H7 (cell line): ENCODE measurements at places on chromosomes 3 and 15.

GRCh38 chr3:10466186-10466585, 39.2 kb downstream of the ATP2B2 start:
- no peak for DNase-seq

- DNase-seq, result no peak
These were observed 33.6 kb downstream of the ZNF280D start for GRCh38 chr15:56699743-56700142.

DNA sequence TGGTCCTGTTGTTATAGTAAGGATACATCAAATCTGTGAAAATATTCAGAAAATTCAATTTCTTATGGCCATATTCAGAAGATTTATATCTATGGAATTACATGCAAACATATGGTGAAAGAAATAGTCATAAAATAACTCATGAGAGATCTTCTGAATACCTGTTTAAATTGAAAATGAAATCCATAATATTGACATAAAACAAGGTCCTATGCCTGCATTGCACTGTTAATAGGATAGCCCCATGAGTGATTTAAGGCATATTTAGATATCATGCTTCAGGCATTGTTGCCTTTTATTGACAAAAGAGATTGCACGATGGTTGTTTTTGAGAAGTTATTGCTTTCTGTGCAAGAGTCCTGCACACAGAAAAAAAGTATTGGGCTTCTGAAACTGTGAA, 591.7 kb upstream of the ZNF717 start:
- no peak for DNase-seq

DNA sequence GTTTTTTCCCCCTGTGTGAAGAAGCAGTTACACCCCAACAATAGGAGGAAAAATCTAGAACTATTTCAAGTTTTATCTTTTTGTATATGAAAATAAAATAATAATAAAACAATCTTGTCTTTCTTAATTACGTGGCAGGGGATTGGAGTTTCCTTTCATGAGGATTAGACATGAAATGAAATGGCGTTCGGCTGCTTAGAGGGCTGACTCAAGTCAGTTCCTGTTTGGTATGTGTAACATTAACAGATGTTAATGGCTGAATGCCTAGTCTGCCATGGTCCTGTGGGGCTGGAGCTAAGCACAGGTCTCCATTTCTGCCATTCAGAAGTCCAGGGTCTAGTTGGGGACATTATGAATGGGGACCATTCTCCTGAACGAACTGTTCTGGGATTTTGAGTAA, 3.1 kb upstream of the EXOG start:
- DNase-seq, result no peak

- no peak for DNase-seq
These were observed 19.8 kb upstream of the AGBL1 start for GRCh38 chr15:86059851-86060250.

DNA sequence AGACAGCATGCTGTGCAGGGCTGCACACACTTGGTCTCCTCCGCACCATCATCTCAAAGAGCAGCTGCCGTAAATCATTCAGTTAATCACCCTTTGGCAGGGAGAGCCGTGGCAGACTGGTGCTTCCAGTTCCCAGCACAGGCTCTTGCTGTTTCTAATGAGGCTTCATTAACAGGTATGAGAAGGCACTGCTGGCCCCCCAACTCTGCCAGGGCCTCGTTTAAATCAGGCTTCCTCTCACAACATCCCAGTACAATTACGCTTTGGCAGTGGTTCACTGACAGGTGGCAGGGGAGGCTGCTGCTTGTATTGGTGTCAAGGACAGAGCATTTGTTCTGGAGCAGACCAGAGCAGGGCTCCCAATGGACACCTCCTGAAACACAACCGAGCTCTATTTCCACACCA, 77.1 kb downstream of the BFSP2 start:
- no peak for DNase-seq

- DNase-seq, result no peak
These were observed 44.6 kb downstream of the RFX7 start for GRCh38 chr15:56199038-56199437.

- peak; percentile 18 for DNase-seq
These were observed 24.8 kb upstream of the CMTM7 start for GRCh38 chr3:32366638-32367397.

GRCh38 chr15:40367686-40368611, 9.9 kb downstream of the DISP2 start:
- DNase-seq, result peak; percentile 98

- DNase-seq, result no peak
These were observed 285.5 kb upstream of the ICE2 start for GRCh38 chr15:60764408-60764963.

DNA sequence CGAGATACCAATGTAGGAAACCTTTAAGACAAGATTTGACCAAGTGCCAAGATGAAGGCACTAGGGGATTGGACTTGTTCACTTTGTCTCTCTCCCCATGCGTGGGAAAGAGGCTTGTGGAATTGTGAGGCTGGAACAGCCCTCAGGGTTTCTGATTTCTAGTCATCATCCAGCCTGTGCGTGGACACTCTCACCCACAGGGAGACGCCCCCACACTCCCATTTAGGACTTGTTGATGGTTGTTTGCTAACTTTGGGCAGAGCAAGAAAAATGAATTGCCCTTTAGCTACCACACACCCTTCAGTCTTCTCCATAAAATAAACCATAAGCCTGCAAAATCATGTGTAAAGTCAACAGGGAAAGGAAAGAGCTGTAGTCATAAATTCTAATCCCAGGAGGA, 18.4 kb downstream of the ACKR2 start:
- no peak for DNase-seq

- no peak for DNase-seq
These were observed 8.6 kb downstream of the GABRA5 start for GRCh38 chr15:26875476-26875850.

DNA sequence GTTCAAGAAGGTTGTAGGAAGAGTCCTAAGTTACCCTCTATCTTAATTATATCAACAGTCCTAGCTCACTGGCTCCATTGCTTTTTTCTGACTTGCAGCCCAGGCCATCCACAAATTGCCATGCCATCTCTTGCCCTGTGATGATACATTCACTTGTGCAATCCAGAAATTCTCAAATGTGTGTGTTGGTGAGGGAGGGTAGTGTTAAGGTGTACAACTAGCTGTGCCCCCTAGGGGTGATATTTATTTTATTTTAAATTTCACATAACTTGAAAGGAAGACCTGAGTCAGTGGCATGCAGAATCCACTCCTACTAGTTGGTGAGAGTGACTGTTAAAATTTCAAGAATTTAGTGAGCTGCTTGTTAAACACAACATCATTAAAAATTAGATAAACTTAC, 156.1 kb upstream of the ANKRD28 start:
- no peak for DNase-seq

DNA sequence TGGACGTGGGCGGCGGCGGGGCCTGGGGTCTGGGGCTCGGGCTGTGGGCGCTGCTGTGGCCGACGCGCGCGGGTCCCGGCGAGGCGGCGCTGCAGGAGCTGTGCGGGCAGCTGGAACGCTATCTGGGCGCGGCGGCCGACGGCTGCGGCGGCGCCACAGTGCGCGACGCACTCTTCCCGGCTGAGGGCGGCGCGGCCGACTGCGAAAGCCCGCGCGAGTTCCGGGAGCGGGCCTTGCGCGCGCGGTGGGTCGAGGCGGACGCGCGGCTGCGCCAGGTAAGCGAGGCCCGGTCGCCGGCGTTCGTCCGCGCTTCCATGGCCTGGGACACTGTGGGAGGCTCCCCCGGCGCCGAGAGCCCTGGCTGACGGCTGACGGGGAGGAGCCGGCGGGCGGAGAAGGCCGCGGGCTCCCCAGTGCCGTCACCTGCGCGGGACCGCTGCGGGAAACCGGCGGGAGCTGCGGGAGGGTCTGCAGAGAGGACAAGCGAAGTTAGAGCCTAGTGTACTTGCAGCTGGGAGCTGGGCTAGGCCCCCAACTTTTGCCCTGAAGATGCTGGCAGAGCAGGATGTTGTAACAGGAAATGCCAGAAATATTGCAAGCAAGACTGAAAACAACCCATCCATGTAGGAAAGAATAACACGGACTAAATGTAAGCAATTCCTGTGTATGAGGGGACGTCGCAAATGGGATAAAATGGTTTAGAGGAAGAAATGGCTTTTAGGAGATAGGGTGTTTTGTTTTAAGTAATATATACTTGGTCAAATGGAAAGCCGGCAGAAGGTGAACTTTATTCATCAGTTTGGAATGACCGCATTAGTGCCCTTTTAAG, 847 bp downstream of the WHAMM start:
- DNase-seq, result peak; percentile 72

GRCh38 chr3:52777127-52777958, at the start of gene ITIH1:
Gene ITIH1 (plus strand): TSS chr3:52777599. CDS start chr3:52777616, 17 bp downstream.
- no peak for DNase-seq

DNA sequence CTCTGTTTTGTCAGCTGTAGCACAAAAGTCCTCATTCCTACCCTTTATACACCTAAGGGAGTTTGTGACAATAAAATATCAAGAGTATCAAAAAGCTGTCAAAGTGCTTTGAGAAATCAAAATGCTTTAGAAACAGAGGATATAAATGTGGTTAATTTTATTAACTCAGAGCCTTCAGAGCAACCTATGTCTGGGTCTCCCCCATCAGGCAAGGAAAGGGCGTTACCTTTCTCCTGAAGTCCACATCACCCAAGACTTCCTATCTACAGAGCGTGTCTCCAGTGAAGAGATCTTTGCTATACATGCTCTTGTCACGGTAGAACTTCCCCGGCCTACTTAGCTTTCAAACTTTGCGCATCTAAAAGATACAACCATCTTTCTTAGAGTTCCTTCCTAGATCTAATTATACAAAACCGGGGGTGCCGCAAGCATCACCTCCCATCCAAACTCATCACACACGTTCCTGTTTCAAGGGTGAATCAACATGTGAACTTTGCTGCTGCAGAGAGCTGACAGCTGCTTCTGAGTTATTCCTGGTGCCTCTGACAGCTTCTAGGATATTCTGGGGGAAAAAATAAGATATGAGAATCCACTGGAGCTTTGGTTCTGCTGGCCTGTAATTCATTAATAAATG, 93.0 kb downstream of the RARB start:
- DNase-seq, result no peak

GRCh38 chr3:134801204-134801958, 6.3 kb downstream of the EPHB1 start:
- no peak for DNase-seq

GRCh38 chr15:100986158-100986896, 67.2 kb downstream of the LRRK1 start:
- no peak for DNase-seq

GRCh38 chr3:158379517-158379916, 191.5 kb upstream of the MLF1 start:
- DNase-seq, result no peak

DNA sequence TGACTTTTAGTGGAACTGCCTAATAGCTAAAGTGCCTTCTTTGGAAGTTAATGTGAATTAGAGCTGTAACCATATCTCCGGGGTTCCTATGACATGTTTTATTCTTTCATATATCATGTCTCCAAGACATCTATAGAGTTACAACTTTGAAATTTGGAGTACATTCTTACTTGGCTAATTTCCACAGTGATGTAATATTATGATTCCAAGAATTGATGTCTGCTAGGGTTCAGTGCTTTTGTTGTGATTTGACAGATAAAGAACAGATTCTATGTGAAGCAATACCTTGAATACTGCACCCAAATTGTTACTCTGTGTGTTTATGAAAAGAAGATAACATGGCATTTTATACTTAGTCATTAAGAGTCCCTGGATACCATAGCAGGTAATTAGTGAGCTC, 934.3 kb downstream of the NTRK3 start:
- DNase-seq, result no peak

GRCh38 chr3:160826991-160827390, 71.0 kb downstream of the PPM1L start:
- DNase-seq, result no peak

DNA sequence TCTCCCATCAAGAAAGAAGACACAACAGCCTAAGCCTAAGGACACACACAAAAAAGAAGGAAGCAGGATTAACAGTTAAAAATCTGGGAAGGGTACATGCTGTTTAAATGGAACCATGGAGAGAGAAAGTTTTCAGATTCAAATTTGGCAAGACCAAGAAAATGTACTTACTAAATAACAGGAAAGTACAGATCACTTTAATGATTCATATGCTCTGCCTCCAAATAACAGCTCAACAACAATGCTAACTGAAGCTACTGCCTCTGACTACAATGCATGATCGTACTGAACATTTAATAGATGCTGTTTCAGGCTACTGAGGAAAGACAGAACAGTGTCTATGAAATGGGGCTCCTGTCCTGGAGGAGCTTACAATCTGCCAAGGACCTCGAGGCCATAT, 8.4 kb upstream of the NMB start:
- no peak for DNase-seq

DNA sequence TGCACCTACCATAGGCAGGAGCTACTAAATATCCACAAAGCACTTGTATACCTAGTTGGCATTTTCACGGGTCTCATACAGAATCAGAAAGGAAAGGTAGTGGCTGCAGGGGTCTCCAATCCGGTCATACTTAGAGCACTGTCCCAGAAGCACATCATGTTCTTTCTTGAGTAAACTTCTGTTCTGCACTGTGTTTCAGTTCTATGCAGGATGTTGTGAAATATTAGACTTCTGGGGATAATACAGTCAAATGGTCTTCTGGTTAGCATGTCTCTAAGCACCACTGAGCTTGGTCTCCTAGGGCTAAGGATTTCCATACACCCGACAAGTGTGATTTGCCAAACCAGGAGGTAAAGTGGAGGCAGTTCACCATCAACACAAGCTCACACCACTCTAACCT, 27.9 kb downstream of the MINDY4B start:
- DNase-seq, result no peak

- peak; percentile 94 for DNase-seq
These were observed 111.0 kb upstream of the KLF13 start for GRCh38 chr15:31215490-31216214.

DNA sequence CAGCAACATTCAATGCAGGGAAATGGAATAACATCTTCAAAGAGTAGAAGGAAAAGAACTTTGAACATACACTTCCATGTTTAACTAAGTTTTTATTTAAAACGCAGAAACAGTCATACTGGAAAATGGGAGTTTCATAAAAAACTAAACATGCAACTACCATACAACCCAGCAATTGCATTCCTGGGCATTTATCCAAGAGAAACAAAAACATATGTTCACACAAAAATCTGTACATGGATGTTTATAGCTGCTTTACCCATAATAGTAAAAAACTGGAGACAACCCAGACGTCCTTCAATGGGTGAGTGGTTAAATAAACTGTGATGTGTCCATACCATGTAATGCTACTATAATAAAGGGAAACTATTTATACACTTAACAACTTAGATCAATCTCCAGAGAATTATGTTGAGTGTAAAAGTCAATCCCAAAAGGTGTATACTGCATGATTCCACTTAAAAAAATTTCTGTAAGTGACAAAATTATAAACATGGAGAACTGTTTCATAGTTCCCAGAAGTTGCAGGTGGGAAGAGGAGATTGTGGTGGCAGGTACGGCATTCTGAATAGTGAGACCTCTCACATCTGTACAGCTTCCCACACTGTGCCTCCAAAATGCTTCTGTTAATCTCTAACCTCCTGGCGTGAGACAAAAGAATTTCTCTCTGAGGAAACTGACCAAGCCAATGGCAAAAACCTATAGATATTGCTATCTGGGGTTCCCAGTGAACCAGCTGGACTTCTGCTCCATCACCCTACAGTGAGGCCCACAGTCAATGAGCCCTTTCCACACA, 23.1 kb downstream of the ISG20 start:
- no peak for DNase-seq
